ENCODE measurements at places on chromosomes 2 and 18.

- no peak for DNase-seq
Measured at GRCh38 chr2:106095478-106096298, 98.4 kb downstream of the UXS1 start.

DNA sequence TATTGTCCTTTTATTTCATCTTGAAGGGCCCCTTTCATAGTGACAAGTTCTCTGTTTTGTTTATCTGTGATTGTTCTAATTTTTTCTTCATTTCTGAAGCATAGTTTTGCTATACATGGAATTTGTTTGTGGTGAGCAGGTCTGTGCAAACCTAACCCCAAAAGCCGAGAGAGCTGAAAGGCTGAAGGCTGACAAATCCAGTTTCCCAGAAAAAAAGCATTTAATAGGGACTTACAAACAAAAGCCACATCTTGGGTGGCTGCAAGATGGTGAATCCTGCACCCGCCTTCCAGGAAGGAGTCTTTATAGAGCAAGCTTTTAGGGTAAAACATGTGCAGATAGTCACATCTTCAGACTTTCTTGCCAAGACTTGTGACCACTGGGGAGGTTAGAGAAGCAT lies 473.4 kb upstream of the TRIB2 start:
- DNase-seq = no peak

- no peak for DNase-seq
Measured at GRCh38 chr2:37644191-37644590, 27.3 kb downstream of the CDC42EP3 start.

DNA sequence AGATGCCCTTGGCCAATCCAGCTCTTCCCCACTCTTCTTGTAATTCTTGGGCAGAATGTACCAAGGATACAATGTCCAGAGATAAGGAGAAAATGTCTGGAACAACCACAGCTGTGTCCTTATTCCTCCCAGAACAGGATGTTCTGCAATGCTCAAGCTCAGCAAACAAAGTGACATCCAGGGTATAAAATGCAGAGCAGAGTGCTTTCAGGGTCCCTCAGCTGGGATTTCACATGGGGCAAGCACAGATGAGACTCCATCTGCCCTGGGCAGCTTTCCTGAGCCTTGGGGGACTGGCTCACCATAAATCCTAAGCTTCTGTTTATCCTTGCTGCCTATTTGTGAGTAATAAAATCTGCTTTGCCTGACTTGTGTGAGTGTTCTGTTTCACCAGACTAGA lies 127.4 kb downstream of the VAPA start:
- no peak for DNase-seq

DNA sequence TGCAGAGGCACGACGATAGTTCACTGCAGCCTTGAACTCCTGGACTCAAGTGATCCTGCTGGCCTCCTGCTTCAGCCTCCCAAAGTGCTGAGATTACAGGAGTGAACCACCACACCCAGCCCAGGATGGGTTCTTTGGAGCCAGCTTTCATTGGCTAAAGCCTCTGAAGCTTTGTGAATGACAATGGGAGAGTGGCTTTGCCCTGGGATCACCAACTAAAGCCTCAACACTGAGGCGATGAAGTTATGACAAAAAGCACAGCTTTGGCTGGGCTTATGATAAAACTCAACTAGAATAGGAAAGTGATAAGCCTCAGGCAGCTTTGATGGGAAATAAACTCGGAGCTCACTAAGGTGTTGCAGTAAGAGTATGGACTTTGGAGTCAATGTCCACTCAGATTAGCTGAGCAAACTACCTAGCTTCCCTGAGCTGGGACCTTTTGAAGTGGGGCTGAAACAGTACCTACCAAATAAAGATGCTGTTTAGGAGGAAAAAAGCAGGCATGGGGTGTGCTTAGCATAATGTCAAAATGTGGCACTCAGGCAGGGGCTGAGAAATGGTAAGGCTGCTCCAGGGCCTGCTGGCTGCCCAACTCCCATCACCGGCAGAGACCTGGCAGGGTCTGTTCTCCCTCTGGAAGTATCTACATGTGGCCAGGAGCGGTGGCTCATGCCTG lies 4.3 kb downstream of the TMEM127 start:
- DNase-seq = no peak

GRCh38 chr2:96400049-96401000 lies 64.8 kb downstream of the NCAPH start:
- no peak for DNase-seq

GRCh38 chr2:201633661-201634249 lies 9.5 kb downstream of the TMEM237 start:
- no peak for DNase-seq

- DNase-seq = no peak
Measured at GRCh38 chr2:181149056-181149455, 168.7 kb downstream of the UBE2E3 start.

Measured in kidney tubule cell (primary cell).